ENCODE measurements at places on chromosomes 4 and X.

GRCh38 chr4:185108669-185109068 is 34.4 kb upstream of the SLC25A4 start:
- no peak for DNase-seq

GRCh38 chr4:7444731-7445130 is 10.0 kb upstream of the PSAPL1 start:
- peak; percentile 55 for DNase-seq

GRCh38 chrX:131745942-131746489 is 202.1 kb downstream of the OR13H1 start:
- DNase-seq, result no peak

GRCh38 chr4:142322996-142323395 is 523.1 kb downstream of the INPP4B start:
- DNase-seq, result no peak

- peak; percentile 75 for DNase-seq
Measured at GRCh38 chr4:10164877-10165283, 48.3 kb upstream of the WDR1 start.

DNA sequence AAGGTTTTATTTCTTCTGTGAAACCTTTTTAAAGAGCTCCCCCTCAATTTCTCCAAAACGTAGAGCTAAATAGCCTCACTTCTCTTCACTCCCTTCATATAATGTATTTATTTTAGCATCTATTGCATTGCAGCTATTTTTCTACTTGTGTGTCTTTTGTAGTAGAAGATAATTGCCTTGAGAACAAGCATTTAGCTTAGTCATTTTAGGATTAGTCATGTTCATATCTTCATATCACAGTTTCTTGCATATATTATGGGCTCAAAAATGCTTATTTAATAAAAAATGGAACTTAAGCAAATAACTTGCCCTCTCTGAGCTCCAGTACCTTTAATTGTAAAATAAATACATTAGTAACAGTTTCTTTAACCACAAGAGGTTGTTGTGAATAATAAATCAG is 72.1 kb upstream of the SPANXC start:
- no peak for DNase-seq
